ENCODE measurements at places on chromosomes 6 and 20.

GRCh38 chr6:24931718-24932691 lies 3.8 kb downstream of the RIPOR2 start:
- DNase-seq = no peak

GRCh38 chr6:134398453-134398852 lies 80.5 kb upstream of the SGK1 start:
- no peak for DNase-seq

GRCh38 chr20:48940170-48940569 lies 18.7 kb downstream of the ARFGEF2 start:
- DNase-seq = no peak

DNA sequence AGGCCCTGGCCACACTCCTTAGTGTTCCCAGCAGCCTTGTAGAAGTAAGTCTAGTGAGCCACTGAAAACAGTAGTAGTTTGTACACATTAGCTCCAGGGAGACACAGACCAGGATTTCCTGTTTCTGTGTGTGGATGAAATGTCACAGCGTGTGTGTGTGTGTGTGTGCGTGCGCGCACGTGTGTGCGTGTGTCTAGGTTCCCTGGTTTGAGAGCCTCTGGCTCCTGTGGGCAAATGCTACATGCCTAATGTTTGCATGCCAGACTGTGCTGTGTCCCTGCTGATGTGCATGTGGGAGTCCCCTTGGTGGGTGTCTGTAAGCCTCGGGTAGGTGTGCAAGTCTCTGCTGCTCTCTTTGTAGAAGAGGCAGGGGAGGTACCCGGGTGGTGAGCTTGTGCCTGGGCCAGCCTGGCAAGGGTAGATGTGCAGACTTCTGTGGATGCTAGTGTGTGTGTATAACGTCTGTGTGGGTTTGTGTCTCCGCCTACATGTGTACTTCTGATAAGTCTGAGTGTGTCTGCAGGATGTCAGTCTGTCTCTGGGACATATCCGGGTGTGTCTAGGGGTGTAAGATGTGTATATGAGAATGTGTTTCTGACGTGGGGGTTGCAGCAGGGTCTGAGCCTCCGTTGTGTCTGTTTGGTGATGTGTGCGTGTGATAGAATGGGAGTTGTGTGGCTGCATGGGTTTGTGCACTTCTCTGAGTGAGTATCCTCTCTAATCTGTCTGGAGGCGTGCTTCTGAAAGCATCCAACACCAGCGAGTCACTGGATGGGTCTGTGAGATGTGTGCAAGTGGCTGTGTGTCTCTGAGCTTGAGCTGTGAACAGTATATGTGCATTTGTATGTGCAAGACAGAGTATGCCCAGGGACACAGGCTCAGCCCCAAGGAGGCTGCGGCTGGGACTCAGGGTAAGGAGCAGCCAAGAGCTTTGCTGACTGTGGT lies 19.0 kb upstream of the TLDC2 start:
- DNase-seq = no peak

DNA sequence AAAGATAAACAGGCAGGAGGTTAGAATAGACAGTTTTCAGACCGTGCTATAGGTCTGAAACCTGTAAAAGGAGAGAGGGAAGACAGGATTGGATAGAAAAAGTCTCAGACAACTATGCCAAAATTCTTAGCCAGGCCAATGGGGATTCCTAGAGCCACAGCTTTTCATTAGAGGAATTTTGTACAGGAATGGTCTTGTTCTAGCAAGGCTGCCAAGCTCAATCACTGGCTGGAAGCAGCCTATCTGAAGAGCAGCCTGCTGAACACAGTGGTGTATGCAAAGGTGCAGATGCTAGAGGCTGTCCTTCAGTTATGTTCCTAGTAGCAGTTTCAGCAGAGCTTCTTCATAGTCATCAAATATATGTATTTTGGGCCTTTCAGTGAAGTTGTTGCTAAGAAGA lies 313.1 kb downstream of the GRIK2 start:
- DNase-seq = no peak

GRCh38 chr6:35955071-35955470 lies 34.2 kb upstream of the SRPK1 start:
- no peak for DNase-seq

- DNase-seq = no peak
These were observed 114.2 kb upstream of the PHACTR1 start for GRCh38 chr6:12602342-12602741.

DNA sequence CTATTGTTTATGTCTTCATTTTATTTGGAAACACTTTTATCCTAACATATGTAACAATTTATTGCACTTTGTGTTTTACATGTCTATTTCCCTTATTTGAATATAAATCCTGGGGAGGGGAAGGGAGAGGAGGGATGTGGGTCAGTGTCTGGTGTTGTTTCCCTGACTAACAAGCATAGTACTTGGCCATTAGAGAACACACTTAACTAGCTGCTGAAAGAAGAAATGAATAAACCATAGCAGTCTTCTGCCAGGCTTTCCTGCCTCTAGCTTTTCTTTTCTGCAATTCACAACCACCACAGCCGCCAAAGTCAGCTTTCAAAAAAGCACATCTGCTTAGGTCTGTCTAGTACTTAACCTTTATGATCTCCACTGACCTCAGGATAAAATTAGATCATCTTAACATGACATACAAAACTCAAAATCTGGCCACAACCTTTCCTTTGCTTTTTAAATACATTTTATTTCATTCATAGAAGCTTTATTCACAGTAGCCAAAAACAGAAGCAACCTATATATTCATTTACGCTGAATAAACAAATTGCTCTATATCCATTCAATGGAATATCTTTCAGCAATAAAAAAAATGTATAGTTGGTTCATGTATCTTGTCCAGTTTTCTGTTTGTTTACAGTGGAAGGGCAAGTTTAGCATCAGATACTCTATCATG lies 16.3 kb downstream of the PDSS2 start:
- DNase-seq = no peak

DNA sequence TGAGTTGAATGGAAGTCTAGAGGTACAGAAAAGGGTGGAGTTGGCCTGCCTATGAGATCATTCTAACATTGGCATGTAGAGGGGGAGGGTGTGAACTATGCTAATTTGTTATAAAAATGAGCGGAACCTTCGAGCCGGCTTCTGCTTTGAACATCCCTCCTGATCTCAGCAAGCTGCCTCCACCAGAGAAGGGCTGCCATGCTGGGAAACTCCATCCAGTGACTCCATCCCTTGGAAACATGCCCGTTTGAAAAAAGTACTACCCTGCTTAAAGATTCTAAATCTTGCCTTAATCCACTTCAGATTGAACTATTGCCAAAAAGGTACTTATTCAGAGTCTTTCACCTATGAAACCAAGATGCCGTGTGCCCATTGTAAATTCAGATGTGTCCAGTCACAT lies 43.6 kb upstream of the TMEM170B start:
- no peak for DNase-seq

- DNase-seq = no peak
These were observed 35.7 kb upstream of the RBL1 start for GRCh38 chr20:37131486-37131885.

DNA sequence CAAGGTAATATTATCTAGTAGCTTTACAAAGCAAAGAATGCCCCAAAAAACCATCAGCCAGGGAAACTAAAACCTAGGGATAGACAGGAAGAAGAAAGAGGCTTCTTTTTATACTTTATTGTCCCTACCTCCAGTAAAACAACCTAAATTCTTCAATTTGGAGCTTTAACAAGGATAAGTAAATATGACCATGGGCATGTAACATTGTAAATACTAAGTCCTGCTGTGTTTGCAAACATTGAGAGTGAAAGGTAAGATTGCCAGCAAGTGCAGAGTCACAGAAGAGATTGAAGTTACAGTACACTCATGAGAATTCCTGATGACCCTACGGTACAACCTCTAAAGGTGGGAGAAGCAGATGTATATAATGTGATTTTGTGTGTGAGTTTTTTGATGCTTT lies 117.2 kb downstream of the FOXO3 start:
- no peak for DNase-seq

- no peak for DNase-seq
These were observed 178.7 kb downstream of the TBXT start for GRCh38 chr6:165988757-165989456.

DNA sequence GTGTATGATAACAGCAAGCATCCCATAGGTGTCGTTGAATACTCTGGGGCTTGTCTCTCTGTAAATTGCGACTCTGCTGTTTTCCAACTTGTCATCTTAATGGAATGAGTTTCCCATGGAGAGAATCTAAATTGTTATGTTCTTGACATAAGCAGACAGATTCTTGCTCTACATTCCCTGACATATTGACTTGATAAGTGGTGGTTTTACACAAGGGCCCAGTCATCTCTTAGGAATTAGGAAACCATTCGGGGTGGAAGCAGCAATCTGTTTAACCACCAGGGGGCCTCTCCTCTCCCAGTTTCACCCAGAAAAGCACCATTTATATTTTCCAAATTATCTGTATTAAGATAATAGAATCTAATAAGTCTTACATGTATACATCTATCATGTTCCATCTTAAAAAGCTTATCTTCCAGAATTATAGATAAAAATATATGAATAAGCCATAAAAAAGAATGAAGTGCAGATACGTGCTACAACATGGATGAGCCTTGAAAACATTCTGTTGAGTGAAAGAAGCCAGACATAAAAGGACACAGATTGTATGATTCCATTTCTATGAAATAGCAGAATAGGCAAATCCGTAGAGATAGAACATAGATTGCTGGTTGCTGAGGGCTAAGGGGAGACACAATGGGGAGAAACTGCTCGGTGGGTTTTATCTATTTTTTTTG lies 23.1 kb upstream of the MROH8 start:
- DNase-seq = no peak

GRCh38 chr20:51419231-51419630 lies 123.3 kb downstream of the NFATC2 start:
- DNase-seq = no peak

DNA sequence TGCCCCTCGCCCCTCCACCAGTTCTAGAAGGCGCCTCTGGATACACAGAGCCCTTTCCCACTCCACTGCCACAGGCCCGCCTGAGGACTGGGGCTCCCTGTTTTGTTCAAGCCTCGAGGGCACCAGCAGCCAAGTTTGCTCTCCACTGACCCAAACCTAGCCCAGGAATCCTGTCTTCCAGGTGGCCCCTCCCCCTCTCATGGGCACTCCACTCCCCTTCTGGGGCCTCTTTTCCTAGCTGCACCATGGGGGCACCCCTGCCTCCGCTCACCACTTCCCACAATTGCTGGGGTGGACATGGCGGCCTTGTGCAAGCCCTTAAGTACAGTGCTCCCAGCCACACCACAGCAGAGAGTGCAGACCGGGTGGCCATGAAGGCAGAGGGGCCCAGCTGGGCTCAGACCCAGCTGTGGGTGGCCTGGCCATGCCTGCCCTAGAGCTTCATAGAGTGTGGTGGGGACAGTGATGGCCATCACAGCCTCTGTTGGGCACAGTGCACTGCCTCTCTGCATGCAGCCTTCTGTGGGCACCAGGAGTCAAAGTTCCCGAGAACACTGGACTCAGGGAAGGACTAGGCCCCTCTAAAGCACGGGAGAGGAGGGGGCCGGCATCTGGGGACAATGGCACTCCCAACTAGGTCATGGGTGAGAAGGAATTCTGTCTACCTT lies 1.3 kb downstream of the MYL9 start:
- DNase-seq = no peak

DNA sequence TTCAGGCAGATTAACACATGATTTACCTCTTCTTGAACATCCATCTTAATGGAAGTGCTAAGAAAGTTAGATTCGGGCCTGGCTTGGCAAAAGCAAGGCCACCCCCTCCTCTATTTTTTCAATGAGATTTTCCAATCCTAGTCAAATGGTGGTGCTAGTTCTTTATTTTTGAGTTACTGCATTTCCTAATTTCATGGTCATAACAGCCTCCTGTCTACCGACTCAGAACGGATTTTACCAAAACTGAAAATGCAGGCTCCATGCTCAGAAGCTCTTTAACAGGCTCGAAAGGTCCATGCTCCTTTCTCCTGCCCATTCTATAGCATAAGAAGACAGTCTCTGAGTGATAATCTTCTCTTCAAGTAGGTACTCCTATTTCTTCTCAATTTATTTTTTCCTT lies 117.2 kb upstream of the ESR1 start:
- no peak for DNase-seq

- no peak for DNase-seq
These were observed 54.6 kb downstream of the RPP21 start for GRCh38 chr6:30399390-30400058.

GRCh38 chr6:96391776-96392360 lies 129.7 kb upstream of the UFL1 start:
- DNase-seq = peak; percentile 40

GRCh38 chr20:4633780-4634179 lies 87.9 kb upstream of the PRND start:
- DNase-seq = no peak

DNA sequence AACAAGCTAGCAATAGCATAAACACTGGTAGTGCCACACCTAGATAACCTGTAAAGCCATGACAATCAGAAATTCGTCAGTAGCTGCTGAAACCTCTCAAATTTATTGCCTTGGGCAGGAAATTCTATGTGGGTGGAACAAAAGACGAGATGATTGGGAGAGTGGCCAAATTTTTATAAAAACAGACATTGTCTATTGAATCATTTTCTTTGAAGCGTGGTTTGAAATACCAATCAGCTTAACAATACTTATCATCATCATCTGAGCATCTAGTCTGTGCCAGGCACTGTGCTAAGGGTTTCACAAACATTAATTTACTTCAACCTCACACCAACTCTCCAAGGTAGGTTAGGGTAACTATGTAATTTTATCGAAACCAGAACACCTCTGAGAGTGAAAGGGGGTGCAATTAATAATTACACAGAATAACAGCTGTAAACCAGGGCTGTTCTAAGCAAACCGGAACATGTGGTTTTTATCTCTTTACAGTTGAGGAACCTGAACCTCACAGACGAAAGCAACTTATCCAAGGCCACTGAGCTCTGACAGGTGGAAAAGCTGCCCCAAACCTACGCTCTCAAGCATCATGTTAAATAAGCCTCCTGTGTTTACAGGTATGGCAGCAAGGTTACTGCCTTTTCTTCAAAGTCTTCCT lies 43.4 kb downstream of the NHSL1 start:
- no peak for DNase-seq

GRCh38 chr6:36052097-36052496 lies 24.5 kb downstream of the MAPK14 start:
- DNase-seq = no peak

- no peak for DNase-seq
These were observed 17.0 kb upstream of the SNX3 start for GRCh38 chr6:108277831-108278230.

DNA sequence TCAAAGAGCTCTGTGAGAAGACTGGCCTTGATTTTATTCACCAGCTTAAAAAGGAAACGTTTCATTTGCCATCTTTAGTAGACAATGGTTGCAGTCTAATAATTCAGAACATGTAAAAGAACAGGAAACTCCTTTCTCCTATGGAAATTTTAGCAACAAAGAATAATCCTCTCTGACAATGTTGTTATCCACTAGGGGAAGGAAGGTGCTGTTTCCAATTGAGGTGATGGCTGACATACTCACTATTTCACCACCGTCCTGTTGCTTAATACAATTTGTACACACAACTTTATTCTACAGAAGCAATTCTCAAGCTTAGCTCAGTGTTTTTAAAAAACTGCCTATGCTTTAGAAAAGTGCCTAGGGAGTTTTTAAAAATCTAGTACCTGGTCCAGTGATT lies 192.7 kb downstream of the ARHGAP18 start:
- no peak for DNase-seq

- DNase-seq = no peak
These were observed 108.1 kb upstream of the DUSP22 start for GRCh38 chr6:184161-184700.

GRCh38 chr6:45075246-45075645 lies 252.9 kb upstream of the RUNX2 start:
- no peak for DNase-seq
